ENCODE measurements at places on chromosomes 7 and 10.

GRCh38 chr10:43680035-43680434 lies 31.4 kb upstream of the ZNF32 start:
- no peak for DNase-seq

GRCh38 chr10:113458451-113458850 lies 94.4 kb upstream of the HABP2 start:
- no peak for DNase-seq

- DNase-seq = no peak
These were observed 83.8 kb upstream of the TMEM168 start for GRCh38 chr7:112873831-112874553.

GRCh38 chr10:79155301-79156081 lies 86.7 kb downstream of the ZMIZ1 start:
- DNase-seq = no peak

- no peak for DNase-seq
These were observed 23.5 kb downstream of the SGCE start for GRCh38 chr7:94632338-94633013.

GRCh38 chr10:28047061-28047460 lies 48.2 kb upstream of the ODAD2 start:
- DNase-seq = no peak

- no peak for DNase-seq
These were observed 611.4 kb downstream of the TNS3 start for GRCh38 chr7:46970476-46970875.

GRCh38 chr10:17256051-17256450 lies 28.0 kb downstream of the VIM start:
- no peak for DNase-seq

DNA sequence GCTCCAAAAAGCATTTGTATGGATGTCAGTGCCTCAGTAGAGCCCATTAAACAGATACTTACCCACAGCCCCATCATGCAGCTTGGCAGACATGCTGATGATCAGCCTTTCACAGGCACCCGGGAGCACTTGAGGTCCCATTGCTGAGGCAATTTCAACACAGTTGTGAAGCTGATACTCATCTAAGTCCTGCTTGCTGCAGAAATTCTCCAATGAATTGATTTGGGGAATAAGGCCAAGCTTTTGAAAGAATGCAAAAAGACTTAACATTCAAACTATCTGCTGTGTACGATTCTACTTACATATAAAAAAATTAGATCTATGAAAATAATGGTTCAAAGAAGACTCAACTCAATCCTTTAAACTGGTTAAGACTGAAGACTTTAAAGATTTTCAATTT lies 60.5 kb downstream of the LAMB4 start:
- no peak for DNase-seq

- no peak for DNase-seq
These were observed 45.9 kb downstream of the PTF1A start for GRCh38 chr10:23238015-23238414.

DNA sequence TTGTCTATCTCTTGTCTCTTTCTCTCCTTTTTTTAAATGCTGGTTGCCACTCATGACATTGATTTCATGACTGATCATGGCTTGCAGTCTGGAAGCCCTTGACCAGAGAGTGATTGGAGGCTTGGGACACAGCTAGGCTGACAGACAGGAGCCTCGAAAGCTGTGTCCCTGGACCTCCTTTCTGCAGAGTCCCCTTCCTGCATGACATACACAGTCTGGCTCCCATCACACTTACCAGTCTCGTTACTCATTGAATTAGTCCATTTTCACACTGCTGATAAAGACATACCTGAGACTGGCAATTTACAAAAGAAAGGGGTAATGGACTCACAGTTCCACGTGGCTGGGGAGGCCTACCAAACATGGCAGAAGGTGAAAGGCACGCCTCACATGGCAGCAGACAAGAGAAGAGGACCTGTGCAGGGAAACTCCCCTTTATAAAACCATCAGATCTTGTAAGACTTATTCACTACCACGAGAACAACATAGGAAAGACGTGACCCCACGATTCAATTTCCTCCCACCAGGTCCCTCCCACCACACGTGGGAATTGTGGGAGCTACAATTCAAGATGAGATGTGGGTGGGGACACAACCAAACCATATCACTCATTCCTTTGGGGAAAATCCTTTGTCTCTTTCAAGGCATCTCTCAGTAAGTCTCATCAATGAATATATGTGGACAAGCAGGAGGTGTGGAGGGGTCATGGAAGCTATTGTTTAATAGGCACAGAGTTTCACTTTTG lies 102.3 kb downstream of the TBXAS1 start:
- DNase-seq = no peak

- no peak for DNase-seq
These were observed 60.6 kb downstream of the MAP3K8 start for GRCh38 chr10:30494558-30494957.

DNA sequence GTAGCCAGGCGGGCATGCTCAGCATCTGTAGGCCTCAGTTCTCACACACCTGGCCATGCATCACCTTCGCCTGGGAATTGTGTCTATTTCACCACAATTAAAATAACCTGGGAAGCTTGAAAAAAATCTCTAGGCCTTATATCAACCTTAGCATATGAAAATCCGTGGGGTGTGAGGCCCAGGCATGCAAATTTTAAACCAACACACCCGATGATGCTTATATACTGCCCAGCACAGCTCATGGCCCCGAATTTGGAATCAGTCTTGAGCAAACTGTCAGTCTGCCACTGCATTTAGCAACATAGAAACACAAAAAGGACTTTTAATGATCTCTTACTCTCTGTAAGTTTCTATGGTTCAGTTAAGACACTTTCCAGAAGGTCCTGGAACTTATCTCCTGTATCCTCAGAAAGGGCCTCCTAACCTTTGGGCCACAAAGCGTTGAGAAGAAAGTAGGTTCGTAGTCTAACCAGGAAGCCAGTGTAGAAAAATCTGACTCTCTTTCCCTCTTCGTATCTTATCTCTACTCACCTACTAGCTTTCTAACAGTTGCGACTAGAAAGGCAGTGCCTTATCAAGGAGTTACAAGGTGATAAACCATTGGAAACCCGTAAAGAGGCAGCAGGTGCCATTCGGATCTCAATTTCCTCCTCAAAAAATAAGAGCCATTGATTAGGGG lies 12.0 kb upstream of the DMBT1 start:
- no peak for DNase-seq

DNA sequence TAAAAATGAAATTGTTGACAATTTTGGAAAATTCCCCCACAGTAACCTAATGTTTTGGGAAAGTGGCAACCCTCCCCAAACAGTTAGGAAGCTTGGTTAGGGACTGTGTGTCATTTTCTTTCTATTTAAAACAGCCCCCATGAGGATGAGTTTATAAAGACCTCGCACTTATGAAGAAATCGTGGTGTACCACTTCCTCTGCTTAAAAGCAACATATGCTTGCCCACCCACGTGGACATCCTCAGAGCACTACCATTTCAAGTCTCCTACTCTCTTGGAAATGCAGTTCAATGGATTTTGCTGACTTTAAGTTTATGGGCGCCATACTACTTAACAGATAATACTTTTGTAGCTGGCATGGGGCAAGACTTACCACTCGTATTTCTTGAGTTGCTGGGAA lies 223.8 kb downstream of the DYNC1I1 start:
- DNase-seq = no peak

DNA sequence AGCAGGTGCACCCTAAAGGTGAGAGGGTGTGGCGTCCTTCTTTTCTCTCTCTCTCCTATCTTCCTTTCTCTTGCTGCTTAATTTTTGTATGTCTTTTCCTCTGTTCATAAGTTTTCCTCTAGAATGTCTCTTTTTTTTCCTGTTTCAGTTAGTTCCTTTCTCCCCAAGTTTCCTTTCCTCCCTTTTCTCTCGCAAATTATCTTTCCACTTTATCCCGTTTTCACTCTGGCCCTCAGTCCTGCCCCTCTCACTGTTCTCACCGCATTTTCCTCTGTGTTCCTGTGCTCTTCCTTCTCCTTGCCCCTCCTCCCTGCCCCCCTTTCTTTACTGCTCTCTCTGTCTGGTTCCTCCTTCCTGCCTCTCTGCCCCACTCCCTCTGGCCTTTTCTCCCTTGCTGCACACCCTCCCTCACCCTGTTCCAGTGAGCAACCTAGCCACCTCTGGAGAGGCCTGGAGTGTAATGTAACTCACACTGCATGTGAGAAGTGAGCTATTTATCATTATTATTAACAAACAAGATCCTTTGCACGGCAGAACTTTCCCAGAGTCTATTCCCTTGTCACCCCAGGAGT lies 158.5 kb downstream of the C10orf105 start:
- no peak for DNase-seq

GRCh38 chr10:78520737-78521430 lies 487.2 kb downstream of the RPS24 start:
- no peak for DNase-seq
